ENCODE measurements at places on chromosomes 6 and 20. TPM values are rescaled to one million over a fixed set of nuclear protein-coding genes. Genes with fewer than 3 reads are reported as not detected.

- H3K4me1 ChIP-seq = no peaks in the 10 kb centered on the region
- no peak for DNase-seq
- no peaks in the 10 kb centered on the region for H3K36me3 ChIP-seq
- no peak overlapping the region for H3K4me3 ChIP-seq
- H3K27me3 ChIP-seq = no peaks in the 10 kb centered on the region
Measured at GRCh38 chr6:113363048-113363798, 493.9 kb upstream of the MARCKS start.

- H3K27me3 ChIP-seq = no peaks in the 10 kb centered on the region
- no peak for DNase-seq
- no peaks in the 10 kb centered on the region for H3K4me1 ChIP-seq
- no peak overlapping the region for H3K4me3 ChIP-seq
- H3K36me3 ChIP-seq = no peaks in the 10 kb centered on the region
- H3K27ac ChIP-seq = no peak overlapping the region
Measured at GRCh38 chr6:82025271-82025670, 222.3 kb downstream of the IBTK start.

DNA sequence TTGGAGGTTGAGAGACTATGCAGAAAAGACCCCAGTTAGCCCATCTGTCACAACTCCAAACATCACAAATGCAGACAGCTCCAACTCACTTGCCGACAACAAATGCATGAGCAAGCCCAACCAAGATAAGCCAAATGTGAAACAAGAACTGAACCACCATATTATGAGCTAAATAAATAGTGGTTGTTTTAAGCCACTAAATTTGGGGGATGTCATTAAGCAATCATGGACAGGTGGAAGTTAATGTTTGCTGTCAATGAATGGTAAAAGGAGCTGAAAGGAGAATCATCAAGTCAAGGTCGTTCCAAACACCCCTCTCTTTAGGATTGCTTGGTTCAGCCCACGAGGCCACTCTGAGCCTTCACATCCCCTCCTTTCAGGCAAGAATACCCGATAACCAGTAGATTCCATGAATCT, 71.2 kb upstream of the PLCB4 start:
- no peak for DNase-seq
- no peaks in the 10 kb centered on the region for H3K36me3 ChIP-seq
- no peaks in the 10 kb centered on the region for H3K27me3 ChIP-seq
- no peak overlapping the region for H3K27ac ChIP-seq
- H3K4me3 ChIP-seq = no peak overlapping the region
- no peaks in the 10 kb centered on the region for H3K4me1 ChIP-seq

DZANK1 gene
- total RNA-seq = 2.9 TPM

HLA-DQB1 gene
- total RNA-seq = 3.2 TPM

CPNE1 gene
- 149 TPM for total RNA-seq

DNA sequence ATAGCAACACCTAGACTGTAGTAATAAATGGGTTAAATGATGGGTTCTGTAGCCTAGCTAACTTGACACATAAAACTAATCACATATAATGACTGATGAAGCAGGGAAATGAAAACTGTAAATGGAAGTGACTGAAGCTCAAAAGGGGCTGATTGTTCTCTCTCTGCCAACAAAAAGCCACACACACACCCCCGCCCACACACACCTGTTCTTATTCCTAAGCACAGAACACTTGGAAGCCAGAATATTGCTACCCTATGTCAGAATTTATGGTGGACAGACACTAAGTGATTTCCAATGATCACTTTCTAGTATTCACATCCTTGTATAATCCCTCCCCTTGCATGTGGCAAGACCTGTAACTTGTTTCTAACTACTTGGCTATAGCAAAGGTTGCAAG, 603.5 kb downstream of the UTRN start:
- H3K4me3 ChIP-seq = no peak overlapping the region
- H3K4me1 ChIP-seq = no peaks in the 10 kb centered on the region
- DNase-seq = no peak
- no peaks in the 10 kb centered on the region for H3K27me3 ChIP-seq
- H3K27ac ChIP-seq = no peak overlapping the region

DNA sequence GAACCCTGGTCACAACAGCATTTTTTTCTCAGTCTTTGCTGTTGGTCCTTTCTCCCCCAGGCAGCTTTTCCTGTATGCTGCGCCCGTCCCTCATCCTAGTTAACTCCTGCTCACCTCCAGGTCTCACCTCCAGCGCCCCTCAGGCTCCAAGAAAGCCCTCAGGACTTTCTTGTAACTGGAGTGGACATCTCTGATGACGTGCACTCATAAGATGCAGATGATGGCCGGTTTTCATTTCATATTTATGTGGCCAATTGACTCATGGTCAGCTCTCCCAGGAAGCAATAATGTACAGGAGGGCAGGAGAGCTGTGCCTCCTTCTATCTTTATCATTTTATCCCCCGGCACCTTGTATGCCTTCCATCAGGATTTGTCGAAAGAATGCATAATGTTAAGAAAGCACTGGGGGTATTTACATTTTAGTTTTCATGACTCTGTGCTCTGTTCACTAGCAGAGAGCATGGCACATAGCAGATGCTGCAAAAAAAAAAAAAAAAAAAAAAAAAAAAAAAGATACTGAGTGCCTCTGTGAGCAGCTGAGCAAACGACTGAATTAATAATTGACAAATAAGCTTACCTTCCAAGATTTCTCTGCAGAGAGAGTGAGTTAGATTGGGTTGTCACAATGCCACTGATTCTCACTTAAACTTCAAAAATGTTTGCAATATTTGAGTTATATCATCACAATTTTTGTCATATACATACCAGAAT, 170.2 kb downstream of the DOK5 start:
- no peak overlapping the region for H3K27ac ChIP-seq
- no peaks in the 10 kb centered on the region for H3K27me3 ChIP-seq
- no peaks in the 10 kb centered on the region for H3K4me1 ChIP-seq
- no peak overlapping the region for H3K4me3 ChIP-seq
- no peak for DNase-seq

Measured in vagina (tissue), 2 donors.